Activated CD8-positive, alpha-beta memory T cell treated with anti-CD3 and anti-CD28 coated beads for 24 hours (primary cell): ENCODE measurements at places on chromosomes 1 and 21.
A peak's percentile ranks its signal among the peaks of the same experiment; 100 is the strongest.

DNA sequence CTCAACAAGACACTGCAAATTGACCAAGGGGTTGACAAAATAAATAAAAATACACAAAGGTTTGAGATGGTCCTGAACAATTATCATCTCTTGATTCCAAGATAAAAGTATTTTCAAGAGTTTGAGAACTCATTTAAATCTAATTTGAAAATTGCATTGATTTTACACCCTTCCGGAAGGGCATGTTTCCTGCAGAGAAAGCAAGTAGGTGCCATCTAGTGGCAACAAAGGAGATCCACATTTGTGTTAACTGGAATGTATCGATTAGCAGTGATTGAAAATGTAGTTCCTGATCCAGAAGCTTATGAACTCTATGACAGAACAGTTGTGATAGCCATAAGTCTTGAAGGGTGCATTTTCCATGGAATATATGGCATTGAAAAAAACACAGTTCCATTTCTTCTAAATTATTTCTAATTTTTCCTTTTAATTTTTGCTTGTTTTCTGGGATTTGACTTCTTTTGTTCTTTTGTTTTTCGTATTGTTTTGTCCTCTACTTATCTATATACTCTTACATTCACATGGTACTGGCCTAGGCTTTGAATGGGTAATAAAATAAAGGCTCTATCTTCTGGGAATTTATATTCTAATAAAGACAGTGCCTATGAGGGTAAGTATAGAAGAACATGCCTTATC lies 143.7 kb downstream of the DNM3 start:
- no peak for DNase-seq

DNA sequence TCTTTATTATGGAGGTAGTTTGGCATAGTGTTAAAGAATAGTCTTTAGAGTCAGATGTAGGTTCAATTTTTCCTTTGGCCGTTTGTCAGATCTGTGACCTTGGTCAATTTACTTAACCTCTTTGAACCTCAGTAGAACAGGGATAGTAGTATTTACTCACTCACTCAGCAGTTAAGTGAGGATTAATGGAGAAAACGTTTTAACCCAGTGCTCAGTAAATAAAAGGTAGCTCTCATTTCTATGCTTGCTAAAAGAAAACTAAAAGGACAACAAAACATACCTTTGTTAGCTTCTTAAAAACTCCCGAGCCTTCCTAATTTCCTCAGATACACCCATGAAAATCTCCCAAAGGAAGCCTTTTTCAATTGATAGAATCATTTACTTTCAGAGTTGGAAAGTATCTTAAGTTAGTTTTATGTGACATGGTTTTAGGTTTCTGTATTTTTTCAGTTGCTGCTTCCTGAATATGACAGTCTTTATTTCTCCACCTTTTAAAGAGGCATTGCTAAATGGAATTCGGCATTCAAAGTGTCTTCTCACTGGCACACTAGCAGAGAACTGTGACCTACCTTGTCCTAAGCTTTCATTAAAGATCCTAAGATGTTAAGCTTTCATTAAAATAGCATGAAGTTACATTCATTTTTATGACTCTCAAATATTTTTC lies 7.8 kb downstream of the ABCD3 start:
- no peak for DNase-seq

- peak; percentile 48 for DNase-seq
Measured at GRCh38 chr21:44539991-44540666, at the start of gene KRTAP10-1. Gene KRTAP10-1 (minus strand): TSS chr21:44540195. CDS start chr21:44540150, 45 bp downstream.

DNA sequence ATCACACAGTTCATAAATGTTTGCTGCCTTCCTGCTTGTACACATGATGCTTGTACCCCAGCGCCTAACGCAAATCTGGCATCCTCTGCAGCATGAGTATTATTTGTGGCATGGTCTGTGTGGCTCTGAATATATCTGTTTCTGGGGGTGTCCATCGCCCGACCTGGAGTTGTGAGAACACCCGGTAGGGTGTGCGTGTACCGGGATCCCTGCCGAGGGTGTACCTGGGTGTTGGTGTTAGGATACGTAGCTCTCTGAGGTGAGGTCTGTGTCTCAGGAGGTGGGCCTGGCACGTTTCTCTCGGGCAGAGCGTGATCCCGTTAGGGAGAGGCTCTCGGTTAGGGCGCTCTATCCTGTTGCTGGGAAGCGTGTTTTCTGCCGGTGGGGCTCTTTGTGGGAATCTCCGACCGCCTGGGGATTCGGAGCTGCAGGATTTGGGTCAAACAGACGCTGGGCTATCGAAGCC lies 10.4 kb upstream of the CDC20 start:
- DNase-seq, result no peak

GRCh38 chr1:223631473-223631872 lies 34.0 kb downstream of the CAPN8 start:
- DNase-seq, result no peak

GRCh38 chr1:76074321-76075187 lies at the start of gene ST6GALNAC3:
Gene ST6GALNAC3 (plus strand): TSS chr1:76074746.
- peak; percentile 88 for DNase-seq

DNA sequence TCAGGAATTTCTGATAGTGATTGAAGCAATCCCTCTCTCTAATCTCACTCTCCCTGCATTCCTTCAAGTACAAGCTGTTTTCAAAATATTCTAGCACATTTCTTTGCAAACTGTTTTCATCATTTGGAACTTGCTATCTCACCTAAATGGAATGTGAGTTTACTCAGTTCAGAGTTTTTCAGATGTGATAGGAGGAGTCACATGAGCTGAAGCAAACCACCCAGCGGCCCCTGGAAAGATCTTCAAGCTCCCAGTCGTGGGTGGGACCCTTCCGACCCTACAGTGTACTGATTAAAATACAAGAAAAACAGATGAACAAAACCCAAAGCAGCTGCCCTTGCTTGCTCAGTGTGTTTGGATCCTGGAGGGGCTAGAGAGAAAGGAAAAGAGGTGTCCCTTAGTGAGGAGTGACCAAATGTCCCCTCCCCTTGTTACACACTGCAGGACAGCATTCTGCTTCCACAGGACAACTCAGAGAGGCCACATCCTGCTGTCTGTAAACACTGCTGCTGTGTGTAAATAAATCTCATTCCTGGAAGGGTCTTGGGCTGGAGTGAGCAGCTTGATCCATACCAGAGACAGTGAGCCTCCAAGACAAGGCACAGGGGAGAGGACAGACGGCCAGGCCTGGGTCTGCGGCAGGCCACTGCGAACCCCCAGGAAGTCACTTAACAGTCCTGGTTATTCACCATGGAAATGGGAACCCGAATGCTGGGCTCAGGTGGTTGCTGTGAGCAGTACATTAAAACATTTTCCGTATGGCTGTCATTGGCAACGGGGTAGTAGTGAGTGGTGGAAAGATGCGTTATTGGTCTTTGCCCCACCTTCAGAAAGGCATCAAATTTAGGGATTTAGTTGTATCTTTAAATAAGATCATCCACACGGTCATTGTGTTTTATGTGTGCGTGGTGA lies 229.2 kb downstream of the RHOU start:
- no peak for DNase-seq

DNA sequence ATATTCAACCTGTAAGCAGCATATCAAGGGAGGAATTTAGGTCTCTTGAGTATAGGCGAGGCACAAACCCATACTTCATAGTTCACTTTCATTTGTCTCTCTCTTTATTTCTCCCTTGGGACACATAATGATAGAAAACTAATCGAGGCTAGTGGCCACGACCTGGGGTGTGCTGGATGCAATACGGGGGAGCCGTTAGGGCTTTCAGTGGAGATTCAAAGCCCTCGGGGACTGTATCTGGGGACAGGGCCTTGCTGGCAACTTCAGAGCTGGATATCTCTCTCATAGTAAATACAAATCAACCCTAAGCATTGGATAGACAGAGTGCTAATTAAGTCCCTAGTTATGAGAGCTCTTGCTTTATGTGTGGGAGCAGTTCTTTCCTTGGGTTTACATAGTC lies 36.9 kb upstream of the SLC22A15 start:
- DNase-seq, result no peak

- no peak for DNase-seq
Measured at GRCh38 chr1:246329900-246330299, 177.2 kb downstream of the SMYD3 start.

DNA sequence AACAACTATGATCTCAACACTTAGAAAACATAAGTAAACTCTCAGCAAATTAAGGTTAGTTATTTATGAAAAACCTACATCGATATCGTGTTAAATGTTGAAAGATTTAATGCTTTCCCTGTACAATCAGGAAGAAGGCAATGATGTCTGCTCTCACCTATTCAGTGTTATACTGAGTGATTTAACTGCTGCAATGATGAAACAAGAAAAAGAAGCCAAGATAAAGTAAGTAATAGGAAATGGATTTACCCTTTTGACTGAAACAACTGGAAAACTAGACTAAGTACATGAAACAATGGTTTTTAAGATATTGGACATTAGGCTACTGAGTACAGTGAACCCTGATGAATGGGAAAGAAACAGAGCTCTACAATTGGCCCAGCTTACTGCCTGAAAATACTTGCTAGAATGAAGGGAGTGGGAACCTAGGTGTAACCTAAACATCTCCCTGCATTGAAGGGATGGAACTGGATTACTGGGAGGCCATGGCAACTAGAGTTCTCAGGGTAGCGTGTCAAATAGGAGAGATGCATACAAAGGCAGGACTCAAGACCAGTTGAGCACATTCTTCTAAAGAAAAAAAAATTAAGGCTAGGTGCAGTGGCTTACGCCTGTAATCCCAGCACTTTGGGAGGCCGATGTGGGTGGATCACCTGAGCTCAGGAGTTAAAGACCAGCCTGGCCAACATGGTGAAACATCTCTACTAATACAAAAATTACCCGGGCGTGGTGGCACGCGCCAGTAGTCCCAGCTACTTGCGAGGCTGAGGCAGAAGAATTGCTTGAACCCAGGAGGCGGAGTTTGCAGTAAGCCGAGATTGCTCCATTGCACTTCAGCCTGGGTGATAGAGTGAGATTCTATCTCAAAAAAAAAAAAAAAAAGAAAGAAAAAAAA lies 37.3 kb downstream of the SNRPE start:
- DNase-seq, result no peak

DNA sequence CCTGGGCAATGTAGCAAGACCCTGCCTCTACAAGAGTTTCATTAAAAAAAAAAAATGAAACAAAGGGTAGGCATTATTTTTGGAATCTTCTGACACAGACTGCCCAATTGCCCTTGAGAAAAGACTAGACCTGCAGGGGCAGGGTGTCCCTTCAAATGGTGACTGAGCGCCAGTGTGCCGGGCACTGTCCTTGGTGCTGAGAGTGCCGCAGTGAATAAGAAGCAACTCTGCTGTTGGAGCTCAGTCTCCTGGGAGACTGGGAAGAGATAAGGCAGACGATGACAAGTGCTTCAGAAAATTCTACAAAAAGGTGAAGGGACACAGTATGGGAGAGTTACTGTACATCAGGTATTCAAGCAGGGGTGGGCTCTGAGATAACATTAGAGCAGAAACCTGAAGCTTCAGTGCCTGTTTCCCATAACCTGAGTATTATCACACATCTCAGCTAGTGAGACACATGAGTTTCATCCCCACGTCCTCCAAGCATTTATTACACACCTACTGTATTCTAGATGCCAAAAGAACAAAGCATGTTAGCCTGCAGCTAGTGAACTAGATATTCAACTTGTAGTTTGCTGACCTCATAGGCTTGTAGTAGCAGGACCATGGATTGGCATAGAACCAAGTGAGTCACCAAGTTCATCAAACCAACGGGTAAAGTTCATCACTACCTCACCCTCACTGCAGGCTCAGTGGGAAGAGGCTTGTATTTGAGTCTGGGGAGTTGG lies 18.4 kb upstream of the RPL11 start:
- no peak for DNase-seq

DNA sequence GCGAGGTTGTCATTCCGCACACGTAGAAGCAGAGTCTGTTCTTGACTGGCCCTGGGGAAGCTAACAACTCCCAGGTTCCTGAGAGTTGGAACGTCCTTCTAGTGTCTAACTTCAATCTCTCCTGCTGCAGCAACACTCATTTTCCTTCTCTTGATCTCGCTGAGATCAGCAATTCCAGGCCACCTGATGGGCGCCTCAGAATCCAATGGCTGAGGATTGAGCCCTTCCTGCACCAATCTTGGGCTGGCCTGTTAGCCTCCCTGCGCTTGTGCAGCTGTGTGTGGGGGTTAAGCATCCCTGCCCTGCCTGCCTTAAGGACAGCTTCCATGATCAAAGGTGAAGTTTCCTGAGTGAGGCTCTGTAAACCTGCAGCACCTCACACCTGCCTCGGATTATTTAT lies 87.9 kb downstream of the SYT2 start:
- DNase-seq, result no peak

DNA sequence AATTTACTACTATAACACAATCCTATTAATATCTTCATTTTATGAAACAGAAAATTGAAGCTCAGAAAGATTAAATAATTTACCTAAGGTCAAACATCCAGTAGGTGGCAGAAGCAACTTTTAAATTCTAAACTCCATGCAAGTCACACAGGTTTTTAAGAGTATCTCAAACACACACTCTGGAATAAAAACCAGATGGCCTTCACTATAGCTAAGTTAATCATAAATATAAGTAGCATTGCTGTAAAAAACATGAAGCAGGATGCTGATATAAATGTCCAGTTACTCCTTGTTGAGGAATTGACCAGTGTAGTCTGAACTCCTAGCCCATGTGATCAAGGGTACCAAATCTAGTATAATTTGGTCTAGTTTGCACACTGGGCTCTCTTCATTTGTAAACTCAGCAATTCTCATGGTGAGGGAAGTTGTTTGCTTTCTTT lies 9.4 kb upstream of the FMO3 start:
- DNase-seq, result no peak

DNA sequence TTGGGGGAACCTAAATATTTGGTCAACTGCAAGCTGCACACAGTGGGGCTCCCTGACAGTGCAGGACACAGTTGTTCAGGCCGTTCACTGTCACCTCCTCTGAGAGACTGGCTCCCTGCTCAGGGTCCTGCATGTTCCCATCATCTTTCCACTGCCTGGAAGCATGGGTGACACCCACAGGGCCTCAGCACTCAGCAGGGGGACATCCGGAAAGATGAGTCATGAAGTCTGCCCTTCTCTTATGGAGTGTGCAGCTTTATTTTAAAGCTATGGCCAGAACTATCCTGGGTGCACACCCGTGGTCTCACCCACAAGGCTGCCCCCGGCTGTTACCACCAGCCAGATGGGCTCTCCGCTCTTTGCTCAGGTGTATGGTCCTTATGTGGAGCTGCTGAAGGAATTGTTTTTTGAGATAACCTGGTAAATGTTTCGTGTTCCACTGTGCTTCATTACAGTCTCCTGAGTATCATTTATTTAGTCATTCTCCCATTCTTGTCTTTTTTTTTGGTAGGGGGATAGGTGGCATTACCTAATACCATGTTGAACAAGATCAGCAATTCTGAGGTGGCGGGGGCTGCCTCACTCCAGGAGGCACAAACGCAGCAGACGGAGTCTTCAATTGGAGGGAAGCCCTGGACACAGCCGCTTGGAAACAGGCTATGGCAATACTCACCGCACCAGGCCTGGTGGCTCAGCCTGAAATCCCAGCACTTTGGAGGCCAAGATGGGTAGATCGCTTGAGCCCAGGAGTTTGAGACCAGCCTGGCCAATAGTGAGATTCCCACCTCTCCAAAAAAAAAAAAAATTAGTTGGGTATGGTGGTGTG lies 14.3 kb downstream of the TRIM11 start:
- DNase-seq, result no peak
